Stimulated activated CD4-positive, alpha-beta T cell treated with anti-CD3 and anti-CD28 coated beads, Interleukin-2, amount 100 ng/mL, for 48 hours (primary cell): ENCODE measurements at places on chromosomes 2 and 18.
A peak's percentile ranks its signal among the peaks of the same experiment; 100 is the strongest.

GRCh38 chr18:38497266-38497665 is 931.7 kb upstream of the CELF4 start:
- no peak for DNase-seq

DNA sequence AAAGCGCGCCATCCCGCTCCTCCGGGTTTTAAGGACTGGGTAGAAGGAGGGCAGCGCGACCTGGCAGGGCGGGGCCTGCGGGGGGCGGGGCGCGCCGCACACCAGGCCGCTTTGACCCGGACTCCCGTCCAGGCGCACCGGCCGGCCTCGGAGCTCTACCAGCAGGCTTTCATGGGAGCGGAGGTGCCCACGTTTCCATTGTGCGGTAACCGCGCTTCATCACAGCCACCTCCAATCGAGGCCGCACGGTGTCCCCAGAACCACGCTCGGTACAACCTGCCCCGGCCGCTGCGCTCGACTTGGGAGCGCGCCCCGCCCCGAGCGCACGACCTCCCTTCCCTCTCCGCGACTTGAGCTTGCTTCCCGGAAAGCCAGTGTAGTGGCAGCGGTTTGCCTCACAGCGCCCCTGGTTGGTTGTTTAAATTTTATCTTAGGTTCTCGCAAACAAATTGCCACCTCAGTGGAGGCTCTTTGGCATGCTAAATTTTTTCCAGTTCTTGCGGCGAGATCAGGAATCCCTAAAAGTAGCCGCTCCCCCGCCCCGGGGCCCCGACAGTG is 280 bp upstream of the CYP1B1 start:
- peak; percentile 50 for DNase-seq

DNA sequence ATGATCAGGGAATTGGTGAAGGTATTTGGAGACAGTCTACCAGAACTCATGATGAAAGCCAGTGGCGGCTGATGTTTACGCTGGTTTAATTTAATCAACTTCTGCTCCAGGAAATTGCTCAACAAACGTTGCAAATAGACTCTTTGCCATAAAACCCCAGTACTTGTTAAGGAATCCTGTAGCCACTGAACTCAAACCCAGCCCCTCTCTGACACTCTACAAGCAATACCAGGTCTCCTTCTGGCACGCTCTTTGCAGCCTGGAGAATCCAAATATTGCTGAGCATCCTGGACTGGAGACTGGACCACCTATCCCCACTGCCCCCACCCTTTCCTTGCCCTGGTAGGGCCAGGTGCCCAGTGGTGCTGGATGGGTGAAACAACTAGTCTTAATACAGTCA is 308.2 kb downstream of the FBXO15 start:
- DNase-seq = no peak

- no peak for DNase-seq
Measured at GRCh38 chr2:155747531-155747930, 585.0 kb downstream of the NR4A2 start.

DNA sequence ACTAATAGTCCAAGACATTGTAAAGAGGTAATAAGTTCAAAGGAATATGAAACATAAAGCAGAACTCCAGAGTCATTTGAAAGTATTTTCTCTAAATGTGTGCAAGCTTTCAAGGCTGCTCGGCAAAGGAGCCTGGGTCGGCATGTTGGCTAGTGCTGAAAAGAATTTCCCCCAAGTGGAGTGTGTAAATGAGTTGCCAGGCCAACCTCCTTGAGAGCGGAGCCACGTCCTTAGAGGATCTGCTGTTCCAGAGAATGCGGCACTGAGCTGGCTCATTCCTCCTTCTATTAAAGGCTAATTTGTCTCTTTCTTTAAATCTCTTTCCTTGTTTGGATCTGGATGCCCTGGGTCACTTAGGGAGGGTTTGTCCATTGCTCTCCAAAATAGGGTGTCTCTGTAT is 127.5 kb downstream of the RDH14 start:
- DNase-seq = no peak

DNA sequence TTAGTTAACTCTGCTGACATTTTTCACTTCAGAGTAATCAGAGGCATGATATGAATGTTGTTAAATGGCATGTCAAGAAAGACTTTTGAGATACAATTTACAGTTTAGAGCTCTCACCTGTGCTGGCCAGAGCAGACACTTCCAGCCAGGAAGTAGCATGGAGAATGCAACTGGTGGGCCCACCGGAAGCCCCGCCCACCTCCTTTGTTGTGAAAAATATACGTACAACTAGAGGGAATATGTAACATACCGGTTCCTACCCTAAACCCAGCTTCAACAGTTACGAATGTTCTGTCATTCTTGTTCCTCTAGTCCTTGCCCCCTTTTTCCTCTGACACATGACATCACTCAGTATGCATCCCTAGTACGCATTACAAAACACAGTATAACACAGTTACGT is 70.2 kb upstream of the ITM2C start:
- peak; percentile 20 for DNase-seq

- no peak for DNase-seq
Measured at GRCh38 chr2:128380961-128381938, 62.6 kb upstream of the HS6ST1 start.

DNA sequence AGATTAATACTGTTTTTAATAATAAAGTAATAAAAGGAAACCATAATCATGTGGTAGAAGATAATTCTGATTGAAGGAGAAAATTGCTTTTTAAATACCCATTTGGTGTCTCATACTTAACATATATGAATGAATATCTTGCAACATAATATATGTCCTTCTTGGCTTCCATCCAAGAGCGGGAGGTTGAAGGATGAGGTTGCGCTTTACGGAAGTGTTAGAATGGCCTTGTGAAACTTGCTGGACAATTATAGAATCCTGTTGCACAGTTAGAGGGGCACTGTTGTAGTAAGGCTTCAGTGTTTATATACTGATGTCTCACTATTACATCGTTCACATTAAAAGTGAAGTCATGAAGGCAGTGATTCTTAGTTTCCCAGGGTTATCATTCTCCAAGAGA is 9.4 kb downstream of the INSIG2 start:
- no peak for DNase-seq

DNA sequence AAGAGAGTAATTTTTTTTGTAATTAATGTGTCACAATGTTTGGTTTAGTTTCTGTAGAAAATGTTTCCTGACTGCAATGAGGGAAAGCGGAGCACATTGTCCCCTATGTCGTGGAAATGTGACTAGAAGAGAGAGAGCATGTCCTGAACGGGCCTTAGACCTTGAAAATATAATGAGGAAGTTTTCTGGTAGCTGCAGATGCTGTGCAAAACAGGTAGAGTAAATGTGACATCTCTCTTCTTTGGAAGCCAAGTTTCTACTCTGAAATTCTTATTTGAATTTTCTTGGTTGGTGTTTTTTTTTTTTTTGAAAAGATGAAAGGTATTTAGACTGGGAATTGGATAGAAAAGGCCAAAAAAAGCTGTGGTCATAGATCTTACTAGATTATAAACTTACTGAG is 20.0 kb downstream of the RNF138 start:
- no peak for DNase-seq

DNA sequence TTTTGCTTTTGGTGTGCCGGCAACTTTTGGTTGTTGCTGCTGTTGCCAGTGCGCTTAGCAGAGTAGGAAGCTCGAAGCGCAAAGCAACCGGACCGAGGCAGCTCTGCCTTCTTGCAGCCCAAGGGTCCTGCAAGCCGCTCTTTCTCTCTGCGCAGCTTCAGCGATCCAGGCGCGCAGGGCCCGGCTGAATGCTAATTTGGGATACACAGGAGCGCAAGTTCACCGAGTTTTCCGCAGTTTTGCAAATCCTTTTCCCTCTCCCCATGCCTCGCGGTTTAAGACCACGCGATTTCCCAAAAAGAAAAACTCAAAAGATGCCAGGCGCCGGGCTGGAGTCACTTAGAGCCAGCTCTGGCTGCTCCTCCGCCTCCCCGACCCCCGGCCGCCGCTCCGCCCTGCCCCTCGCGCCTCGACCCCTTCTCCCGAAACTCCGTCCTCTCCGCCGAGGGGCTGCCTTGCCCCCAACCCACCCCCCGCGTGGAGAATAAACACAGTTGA is 13.5 kb upstream of the SIX3 start:
- DNase-seq = no peak

- DNase-seq = no peak
Measured at GRCh38 chr2:164028814-164029534, 293.2 kb upstream of the FIGN start.

DNA sequence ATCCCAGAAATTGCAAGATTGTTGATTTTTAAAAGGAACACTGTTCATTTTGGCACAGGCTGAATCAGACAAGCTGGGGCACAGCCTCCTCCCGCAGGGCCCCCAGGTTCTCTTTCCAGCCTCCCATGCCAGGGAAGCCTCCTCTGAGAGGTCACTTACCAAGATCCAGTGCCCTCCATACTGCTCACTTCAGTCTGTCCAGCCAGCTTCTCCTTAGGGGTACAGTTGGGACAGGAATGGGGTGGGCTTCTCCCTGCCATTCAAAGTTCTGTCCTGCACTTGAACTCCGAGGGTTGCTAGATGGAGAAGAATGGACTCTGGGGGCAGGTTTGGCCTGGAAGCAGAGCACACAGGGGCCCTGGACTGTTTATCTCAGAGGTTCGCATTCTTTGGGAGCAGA is 7.5 kb upstream of the CYP26B1 start:
- no peak for DNase-seq

GRCh38 chr2:240013343-240013742 is 11.8 kb downstream of the NDUFA10 start:
- DNase-seq = no peak

GRCh38 chr2:65361623-65362022 is 70.8 kb downstream of the SPRED2 start:
- no peak for DNase-seq

DNA sequence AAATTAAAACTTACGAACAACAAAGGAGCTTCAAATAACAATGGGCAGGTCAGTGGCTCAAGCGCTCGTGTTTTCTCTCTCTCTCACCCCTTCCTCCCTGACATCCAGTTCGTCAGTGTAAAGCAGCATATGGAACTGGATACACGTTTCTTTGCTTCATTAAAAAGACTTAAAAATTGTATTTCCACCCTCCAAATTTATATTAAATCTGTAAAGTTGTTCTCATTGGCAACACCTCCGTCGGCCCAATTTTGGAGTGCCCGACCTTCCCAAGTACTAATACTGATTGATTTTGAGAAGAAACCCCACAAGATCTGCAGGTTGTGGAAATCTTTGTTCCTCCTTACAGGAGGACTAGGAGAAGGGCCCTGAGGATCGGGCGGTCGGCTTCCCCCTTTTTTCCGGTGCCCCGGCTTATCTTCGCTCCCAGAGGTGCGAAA is 2.2 kb downstream of the TBR1 start:
- DNase-seq = no peak

- no peak for DNase-seq
Measured at GRCh38 chr2:98142106-98142791, 55.3 kb downstream of the VWA3B start.

DNA sequence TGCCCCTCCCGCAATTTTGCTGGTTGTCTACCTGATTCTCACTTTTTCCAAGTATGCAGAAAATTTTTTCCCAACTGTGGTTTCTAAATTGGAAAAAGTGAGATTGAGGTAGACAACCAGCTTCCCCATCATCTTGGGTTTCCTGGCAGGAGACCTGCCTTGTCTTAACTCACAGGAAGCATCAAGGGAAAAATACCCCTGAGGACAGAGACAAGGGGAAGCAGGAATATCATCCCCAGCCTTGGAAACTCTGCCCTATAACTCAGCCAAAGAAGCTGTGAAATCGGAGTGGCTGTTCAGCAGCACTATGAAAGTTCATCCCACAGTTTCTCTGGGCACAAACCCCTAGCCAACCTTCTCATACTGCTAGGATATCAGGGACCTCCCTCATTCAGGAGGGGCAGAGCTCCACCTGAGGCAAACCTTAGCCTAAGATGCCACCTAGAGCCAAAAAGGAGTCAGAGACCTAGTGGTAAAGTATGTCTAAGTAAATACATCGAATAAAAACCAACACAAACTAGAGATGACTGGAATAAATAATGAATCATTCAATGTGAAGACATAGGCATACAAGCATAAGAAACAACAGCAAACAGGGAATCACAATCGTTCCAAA is 68.2 kb downstream of the ZSWIM2 start:
- DNase-seq = no peak

- no peak for DNase-seq
Measured at GRCh38 chr18:62867534-62867933, 152.2 kb downstream of the PHLPP1 start.

- no peak for DNase-seq
Measured at GRCh38 chr2:26459991-26460612, 17.8 kb downstream of the OTOF start.

DNA sequence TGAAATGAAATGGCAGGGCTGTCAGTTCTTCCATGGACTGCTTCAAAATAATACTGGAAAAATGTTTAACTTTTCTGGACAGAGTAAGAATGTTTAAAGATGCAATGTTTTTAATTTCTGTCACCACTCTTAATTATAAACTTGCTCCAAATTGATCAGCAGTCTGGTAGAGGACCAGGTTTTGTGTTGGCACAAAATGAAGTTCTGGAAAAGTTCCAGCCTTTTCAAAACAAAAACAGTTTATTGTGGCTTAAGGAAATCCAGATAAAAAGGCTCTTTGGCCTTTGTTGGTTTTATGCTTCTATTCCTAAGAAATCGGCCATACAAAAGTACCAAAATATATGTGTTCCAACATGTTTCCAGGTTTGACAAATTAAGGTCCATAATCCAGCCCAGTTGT is 48.8 kb downstream of the PTRHD1 start:
- no peak for DNase-seq

DNA sequence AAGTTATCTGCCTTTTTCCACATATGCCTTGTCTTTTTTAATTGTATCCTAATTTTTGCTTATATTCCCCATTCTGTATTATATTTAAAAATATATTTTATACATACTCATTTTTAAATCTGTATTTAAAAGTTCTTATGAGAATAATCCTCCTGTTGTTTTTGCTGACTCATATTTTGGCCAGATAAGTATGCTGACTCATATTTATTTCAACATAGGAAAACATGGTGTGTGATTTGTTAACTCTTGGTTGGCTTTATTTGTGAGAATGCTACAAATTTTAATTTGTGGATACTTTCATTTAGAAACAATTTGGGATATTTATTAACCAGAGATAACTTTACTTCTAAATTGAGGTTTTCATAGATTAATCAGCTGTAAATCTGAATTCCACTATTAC is 587.7 kb downstream of the CPS1 start:
- no peak for DNase-seq

GRCh38 chr2:75688196-75688595 is 22.5 kb downstream of the GCFC2 start:
- no peak for DNase-seq

GRCh38 chr2:27702302-27702701 is 38.6 kb downstream of the SLC4A1AP start:
- no peak for DNase-seq
